ENCODE measurements at places on chromosomes 4 and X.

- no peak for DNase-seq
These were observed 115.8 kb downstream of the CORIN start for GRCh38 chr4:47721892-47722575.

GRCh38 chr4:38011511-38012162 is 51.4 kb downstream of the PTTG2 start:
- no peak for DNase-seq

DNA sequence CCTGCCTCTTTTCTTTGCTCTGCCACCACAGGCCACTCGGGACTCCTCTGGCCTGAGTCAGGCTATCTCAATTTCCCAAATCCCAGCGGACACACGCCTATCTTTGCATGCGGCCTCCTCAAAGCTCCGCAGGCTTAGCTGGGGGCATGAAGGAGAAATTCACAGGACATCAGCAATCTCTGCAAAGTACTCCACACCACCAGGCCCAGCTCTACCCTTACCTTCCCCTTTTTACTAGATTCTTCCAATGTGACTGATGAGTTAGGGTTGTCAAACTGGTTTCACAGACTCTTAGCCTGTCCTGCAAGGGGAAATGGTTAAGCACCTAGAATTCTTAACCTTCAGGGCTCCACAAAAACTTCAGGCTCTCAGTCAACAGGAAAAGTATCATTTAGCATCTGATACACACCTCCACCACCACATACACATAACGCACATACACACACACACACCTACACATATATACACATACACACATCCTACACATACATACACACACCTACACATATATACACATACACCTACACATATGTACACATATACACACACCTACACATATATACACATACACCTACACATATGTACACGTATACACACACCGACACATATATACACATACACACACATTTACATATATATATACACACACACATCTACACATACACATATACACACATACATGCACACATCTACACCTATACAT is 349.1 kb downstream of the ANK2 start:
- no peak for DNase-seq

GRCh38 chr4:139887376-139887802 is 221.8 kb downstream of the MGST2 start:
- no peak for DNase-seq

GRCh38 chrX:153407736-153408135 is 3.5 kb upstream of the ZFP92 start:
- no peak for DNase-seq

DNA sequence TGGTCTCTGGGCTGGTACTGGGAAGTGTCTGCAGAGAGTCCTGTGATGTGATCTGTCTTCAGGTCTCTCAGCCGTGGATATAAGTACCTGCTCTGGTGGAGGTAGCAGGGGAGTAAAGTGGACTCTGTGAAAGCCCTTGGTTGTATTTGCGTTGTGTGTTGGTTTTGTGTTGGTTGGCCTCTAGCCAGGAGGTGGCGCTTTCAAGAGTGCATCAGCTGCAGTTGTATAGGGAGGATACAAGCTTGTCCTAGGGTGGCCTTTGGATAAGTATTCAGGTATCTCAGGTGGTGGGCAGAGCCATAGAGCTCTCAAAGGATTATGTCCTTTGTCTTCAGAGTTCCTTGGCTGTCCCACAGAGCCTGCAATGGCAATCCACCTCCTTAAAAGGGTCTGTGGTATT is 111.6 kb downstream of the MAGEB17 start:
- DNase-seq = no peak

All from ovary (tissue), 10 donors.